ENCODE measurements at places on chromosomes 5 and 9.

DNA sequence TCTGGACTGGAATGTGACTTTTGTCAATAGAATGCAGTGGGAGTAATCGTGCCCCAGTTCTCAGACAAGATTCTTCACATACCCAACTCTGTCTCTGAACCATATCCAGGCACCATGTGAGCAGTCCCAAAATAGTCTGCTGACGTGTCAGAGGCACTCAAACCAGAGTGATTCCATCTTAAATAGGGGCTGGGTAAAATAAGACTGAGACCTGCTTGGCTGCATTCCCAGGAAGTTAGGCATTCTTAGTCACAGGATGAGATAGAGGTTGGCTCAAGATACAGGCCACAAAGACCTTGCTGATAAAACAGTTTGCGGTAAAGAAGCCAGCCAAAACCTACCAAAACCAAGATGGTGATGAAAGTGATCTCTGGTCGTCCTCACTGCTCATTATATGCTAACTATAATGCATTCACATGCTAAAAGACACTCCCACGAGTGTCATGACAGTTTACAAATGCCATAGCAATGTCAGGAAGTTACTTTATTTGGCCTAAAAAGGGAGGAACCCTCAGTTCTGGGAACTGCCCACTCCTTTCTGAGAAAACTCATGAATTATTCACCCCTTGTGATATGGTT, 16.9 kb upstream of the PLCXD3 start:
- no peak for DNase-seq

DNA sequence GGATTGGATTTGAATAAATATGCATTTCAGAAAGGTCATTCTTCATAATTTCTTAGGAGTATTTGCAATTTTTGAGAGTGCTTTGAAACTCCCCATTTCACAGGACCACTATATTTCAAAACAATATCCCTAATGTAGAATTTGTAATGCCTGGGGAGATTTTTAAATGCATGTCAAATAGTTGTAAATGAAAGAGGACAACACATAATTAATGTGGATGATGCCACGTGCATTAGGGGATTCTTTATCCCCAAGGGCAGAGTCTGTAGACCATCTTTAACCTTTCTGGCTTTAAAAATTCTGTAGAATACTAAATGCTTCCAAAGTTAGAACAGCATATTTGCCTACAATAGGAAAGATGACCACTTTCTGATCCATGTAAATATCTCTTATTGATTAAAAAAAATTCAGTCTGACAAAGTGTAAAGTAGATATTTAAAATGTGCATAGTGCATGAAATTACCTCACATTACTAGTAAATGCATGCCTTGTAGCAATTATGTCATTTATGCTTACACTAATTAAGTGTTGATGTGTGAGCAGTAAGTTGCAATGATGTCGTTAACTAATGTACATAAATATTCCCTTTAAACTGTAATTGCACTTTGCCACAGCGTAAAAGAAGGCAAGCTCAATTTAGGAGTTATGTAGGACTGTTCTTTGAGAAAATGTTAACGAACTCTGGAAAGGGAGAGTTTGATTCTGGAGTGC, 416.1 kb downstream of the PSAT1 start:
- no peak for DNase-seq

DNA sequence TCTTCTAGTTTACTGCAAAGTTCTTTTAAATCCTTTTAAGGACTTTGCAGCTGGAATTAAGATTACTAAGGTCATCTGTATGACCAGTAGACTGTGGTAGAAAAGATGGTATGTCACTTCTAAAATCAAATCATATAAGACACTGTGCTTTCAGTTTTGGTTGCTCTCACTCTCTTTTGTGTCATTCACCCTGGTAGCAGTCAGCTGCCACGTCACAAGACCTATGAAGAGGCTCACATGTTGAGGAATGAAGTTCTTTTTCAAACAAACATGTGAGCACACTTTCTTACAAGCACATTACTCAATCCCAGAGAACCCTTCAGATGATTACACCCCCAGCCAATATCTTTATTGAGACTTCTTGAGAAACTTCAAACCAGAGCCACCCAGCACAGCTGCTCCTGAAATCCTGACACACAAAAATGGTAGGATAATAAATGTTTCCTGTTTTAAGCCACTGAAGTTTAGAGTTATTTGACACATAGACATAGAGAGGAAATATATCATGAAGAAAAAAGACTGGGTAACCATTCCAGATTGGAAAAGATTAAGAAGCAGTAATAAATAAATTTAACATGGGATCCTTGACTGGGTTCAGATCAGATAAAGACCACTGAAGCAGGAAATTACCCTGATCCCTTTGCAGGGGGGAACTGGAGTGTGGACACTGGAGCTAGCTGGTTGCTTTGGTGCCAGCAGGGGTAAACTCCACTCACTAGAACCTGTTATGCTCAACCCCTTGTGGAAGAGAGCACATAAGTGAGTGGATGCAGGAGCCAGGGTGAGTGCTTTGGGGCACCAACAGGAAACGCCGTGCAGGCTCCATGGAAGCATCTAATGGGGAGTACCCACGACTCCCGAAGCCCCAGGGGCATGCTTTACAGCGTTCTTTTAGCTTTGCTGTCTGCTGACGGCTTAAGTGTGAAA, 64.1 kb downstream of the SLCO4C1 start:
- no peak for DNase-seq

DNA sequence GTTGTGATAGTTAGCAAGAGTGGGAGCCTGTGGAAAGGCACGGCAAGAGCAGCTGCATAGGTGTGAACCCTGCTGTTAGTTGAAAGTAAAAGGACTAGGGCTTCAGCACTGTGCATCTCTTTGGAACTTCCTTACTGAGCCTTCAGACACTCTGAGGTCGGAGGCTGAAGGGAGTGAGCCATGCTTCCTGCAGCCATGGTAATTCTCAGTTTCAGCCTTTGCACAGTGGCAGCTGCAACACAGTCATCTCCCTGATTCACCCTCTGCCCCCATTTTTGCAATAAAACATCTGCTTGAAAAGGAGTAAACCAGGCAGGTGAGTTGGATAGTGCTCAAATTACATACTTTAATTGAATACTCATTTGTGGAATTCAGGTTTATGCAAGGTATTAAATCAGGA, 6.5 kb upstream of the TLE4 start:
- no peak for DNase-seq

- no peak for DNase-seq
Observed at GRCh38 chr5:111502956-111503355, 9.4 kb downstream of the STARD4 start.

GRCh38 chr9:113454914-113455761, 8.4 kb upstream of the RGS3 start:
- DNase-seq = no peak

DNA sequence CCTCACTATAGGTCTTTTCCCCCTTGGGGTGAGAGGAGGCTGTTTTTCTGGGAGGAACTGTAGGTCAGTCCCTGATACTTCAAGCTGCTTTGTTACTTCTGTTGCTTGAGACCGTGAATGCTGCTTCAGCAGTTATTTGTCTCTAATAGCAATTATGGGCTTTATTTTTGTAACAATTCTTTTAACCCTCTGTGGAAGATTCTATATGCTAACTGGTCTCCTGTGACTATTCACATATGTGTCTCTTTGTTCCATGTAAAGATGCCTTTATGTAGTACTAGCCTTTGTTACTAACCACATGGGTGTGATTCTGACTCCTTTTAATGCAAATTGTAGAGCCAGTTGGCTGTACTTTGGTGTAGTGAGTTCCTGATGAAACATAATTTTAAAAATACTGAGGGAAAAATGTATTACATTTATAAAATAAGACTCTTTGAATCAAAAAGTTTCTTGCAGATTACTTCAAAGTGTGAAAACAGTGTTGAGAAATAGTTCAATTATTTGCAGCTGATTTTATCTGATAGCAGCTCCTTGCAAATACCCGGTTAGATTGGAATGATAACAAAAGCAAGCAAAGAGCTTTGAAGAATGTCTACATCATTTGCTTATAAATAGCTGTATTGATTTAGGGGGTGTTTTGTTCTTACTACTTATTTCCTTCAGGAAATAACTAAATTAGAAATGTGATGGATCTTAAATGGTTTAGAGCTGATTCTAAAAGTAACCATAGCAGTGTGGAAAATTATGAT, 46.6 kb downstream of the ANGPTL2 start:
- no peak for DNase-seq

DNA sequence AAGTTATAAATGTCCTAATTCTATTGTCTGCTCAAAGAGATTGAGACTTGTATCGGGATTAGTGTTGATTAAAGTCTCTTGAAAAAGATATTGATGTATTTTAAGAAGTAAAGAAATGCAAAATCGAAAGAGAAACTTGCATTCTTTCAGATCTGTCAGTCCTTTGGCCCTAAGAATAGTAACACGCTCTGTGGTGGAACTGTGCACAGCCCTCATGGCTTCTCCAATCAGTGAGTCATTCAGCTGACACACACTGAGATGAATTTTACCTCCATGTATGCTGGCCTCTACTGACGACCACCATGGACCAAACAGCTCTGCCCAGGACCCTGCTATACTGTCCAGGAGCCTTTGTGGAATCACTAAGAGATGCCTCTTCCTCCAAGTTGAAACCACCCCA, 232.4 kb downstream of the ESM1 start:
- DNase-seq = no peak

- DNase-seq = no peak
Observed at GRCh38 chr9:104319198-104319597, 184.9 kb upstream of the OR13F1 start.
